NCI-H524 treated with DMSO at 0.1 percent for 48 hours (cell line): ENCODE measurements at places on chromosomes 4 and X.

GRCh38 chr4:142129931-142130330, 493.5 kb downstream of the IL15 start:
- no peak for DNase-seq

DNA sequence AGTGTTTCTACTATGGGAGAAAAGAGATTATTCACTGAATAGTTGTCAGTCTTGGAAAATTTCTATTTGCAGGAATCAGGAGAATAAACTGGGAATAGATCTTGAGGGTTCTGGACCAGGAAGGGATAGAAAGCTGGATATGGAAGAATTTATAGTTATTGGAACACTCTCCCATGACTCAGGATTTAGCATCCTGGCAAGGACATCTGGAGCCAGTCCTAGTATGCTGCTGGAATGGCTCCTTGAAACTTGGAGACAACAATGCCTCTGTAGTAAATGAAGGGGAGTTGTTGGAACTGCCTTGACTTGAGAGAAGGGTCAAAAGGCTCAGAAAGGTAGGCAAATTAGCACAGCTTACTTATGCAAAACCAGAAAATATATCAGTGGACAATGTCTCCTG, 23.5 kb upstream of the THOC2 start:
- DNase-seq: no peak

DNA sequence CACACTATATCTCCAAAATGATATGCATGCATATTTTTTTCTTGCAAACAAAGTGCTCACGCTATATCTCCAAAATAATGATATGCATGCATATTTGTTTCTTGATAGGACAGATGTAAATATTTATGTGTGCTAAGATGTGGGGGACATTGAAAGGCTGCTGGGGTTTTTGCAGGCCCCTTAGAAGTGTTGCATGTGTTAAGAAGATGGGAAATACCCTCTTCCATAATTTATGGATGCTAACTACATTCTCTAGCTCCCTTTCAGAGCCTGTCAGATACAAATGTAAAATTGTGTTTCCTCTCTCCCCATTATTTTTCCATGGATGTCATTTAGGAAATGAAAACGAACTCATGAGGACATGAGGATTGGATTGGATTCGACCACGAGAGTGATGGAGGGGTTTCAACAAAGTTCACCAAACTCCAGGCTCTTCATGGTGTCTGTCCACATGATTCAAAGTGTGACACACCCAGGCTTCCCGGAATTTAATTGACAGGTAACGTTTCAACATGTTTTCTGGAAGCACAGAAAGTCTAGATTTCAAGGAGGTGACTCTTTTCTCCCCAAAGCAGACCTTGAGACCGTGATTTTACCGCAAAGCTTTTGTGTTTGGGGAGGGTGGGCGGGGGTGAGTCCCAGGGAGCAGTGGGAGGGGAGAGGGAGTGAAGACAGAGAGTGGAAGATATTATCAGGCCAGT, 94.4 kb upstream of the CD99 start:
- DNase-seq: no peak

DNA sequence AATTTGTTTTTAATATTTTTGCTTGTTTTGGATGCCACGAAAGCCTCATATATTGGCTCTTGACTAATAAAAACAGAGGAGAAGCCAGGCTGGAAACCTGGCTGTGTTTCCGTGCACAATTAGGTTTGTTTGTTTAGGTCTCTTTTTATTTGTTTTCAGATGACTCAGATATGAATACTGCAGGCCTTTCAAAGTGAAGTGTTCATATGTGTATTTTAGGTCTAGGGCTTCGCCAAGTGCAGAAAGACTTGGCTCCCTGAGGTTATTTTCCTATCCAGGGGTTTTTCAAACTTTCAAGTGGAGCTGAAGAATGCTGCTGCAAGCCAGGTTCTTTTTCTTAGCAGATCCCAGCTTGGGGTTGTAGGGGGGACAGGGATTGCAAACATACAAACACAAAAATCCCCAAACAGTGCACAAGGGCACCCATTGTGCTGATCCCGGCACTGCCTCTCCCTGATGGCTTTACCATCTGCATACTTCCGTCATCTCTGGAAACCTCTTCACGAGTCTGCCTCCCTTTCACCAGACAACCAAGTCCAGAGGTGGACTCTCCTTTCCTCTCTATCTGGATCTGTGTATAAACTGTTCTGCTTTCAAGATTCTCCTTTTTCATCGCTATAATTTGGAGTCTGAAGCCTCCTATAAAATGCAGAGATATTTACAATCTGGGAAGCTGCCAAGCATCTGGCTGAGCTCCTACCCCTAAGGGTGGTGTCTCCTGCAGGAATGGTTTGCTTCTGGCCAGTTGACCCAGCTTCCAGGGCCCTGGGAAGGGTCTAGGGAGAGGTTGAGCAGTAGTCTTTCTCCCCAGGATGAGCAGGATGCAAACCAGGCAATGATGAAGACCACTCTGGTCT, 108.6 kb downstream of the SMIM20 start:
- DNase-seq: no peak

DNA sequence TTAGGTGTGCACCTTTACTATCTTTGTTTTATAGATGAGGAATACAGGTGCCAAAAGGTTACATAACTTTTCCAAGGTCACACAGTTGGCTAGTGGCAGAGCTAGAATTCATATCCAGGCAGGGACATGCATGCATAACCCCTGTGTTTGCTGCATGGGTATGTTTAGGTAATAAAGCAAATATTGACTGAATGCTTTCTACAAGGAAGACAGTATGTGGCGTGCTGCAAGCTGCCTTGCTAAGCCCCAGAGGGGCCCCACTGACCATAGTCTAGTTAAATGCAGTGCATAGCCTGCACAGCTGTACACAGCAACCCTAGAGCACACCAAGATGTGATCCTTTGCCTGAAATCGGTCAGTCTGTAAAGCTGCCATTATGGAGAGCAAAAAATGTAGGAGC, 320.5 kb upstream of the IGFBP7 start:
- DNase-seq: no peak
